ENCODE measurements at places on chromosomes 11 and 22. TPM values are rescaled to one million over a fixed set of nuclear protein-coding genes. Genes with fewer than 3 reads are reported as not detected.

DNA sequence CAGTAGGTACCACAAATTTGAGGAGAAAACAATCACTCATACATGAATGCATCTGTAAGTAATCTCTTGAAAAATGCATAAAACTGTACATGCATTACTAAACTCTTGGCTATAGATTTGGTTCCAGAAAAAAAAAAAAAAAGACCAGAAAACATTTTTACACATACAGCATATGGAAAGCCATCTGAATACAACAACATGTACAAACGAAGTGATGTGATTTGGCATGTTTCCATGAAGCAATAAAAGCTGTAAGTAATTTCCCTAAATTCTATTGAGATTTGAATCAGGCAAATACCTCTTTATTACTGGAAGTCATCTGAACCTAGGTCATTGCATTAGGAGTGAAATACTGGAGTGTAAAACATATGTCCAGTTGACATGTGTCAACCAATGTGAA is 31.9 kb upstream of the ZC3H12C start:
- H3K4me3 ChIP-seq: no peak overlapping the region
- peak; percentile 81 for DNase-seq
- H3K27me3 ChIP-seq: no peaks in the 10 kb centered on the region

- peaks cover 51% of the 10 kb centered on the region for H3K4me1 ChIP-seq
- peaks cover 36% of the 10 kb centered on the region for H3K36me3 ChIP-seq
- no peak for DNase-seq
- no peak overlapping the region for H3K4me3 ChIP-seq
- H3K27me3 ChIP-seq: no peaks in the 10 kb centered on the region
Observed at GRCh38 chr11:61744181-61744580, 8.3 kb upstream of the MYRF start.

DNA sequence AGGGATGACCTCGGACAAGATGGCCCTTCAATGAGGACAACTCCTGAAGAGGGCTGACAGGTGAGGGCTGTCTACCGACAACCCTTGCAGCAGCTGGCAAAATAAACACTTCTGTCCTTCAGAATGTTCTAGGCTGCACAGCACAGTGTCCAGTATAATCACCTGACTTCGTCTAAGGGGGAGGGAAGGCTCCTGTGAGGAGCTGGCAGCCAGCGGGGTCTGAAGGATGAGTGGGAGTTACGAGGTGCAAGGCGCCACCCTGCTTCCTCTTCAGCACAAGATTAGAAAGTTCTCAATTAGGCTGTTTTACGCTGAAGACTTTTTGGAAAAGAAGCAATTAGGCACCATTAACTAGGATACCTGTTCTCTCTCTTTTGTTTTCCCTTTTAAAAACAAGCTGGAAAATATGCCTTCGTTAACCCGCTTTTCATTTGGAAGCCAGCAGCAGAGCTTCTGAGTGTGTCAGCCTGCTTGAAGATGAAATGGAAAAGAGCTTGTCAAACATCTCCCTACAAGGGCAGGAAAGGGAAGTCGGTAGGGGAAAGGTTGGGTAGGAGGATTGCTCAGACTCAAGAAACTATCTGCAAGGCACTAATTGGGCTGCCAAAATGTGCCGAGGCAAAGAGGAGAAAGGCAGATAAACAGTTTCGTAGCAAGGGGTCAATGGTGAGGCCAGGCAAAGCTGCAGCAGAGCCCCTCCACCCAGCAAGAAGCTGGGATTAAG is 592.2 kb upstream of the CADM1 start:
- H3K4me3 ChIP-seq: no peak overlapping the region
- peaks cover 10% of the 10 kb centered on the region for H3K27me3 ChIP-seq
- H3K27ac ChIP-seq: no peak overlapping the region
- no peak for DNase-seq
- no peaks in the 10 kb centered on the region for H3K36me3 ChIP-seq

DNA sequence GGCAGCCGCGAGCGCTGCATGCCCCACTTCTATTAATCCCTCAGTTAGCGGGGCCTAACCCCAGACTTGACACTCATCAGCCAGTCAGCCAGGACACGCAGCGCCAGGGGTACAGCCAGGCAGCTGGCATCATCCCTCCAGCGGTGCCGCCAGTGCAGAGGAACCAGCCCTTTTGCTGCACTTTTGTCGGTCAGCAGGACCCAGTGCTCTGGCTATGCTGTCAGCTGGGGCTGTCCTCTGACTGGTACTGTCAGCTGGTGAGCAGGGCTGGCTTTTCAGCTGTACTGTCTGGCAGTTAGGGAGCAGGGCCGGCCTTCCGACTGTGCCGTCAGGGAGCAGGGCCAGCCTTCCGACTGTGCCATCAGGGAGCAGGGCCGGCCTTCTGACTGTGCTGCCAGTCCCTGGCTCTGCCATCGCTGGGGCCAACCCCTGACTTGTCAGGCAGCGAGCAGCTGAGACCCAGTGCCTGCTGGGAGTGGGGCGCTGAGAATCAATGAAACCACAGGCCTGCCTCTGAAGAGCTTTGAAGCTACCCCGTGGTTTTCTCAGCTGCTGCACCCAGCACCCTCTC is 115.4 kb downstream of the KIAA1671 start:
- peak overlapping the region; percentile 43 for H3K27ac ChIP-seq
- H3K36me3 ChIP-seq: no peaks in the 10 kb centered on the region
- H3K4me1 ChIP-seq: peaks cover 32% of the 10 kb centered on the region
- no peak overlapping the region for H3K4me3 ChIP-seq
- DNase-seq: peak; percentile 79
- peaks cover 3% of the 10 kb centered on the region for H3K27me3 ChIP-seq

GRCh38 chr11:20617346-20618005 is 18.1 kb downstream of the SLC6A5 start:
- no peaks in the 10 kb centered on the region for H3K36me3 ChIP-seq
- no peak overlapping the region for H3K27ac ChIP-seq
- H3K27me3 ChIP-seq: peaks cover 2% of the 10 kb centered on the region
- no peak overlapping the region for H3K4me3 ChIP-seq
- DNase-seq: peak; percentile 21

GRCh38 chr11:346529-346928 is 22.8 kb upstream of the B4GALNT4 start:
- DNase-seq: no peak
- H3K36me3 ChIP-seq: no peaks in the 10 kb centered on the region
- no peaks in the 10 kb centered on the region for H3K27me3 ChIP-seq
- peaks cover 12% of the 10 kb centered on the region for H3K4me1 ChIP-seq
- H3K27ac ChIP-seq: no peak overlapping the region

DNA sequence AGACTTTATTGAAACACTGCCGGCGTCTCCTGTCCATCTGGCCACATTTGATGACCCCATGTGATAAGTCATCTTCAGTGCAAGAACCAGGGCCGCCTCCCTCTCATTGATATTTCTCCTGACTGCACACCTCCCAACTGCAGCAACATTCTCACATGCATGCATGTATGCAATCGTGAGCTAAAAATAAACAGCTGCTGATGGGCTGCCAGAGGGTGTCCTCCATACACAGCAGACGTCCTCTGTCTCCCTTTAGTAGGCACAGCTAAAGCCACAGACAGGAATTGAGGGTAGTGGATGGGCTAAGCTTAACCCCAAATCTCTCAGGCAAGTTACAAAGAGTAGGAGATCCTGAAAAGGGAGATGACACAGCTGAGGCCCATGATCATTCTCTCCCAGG is 106.7 kb upstream of the HSD17B12 start:
- peaks cover 71% of the 10 kb centered on the region for H3K27me3 ChIP-seq
- H3K36me3 ChIP-seq: no peaks in the 10 kb centered on the region
- H3K27ac ChIP-seq: no peak overlapping the region
- peaks cover 45% of the 10 kb centered on the region for H3K4me1 ChIP-seq

- no peak for DNase-seq
- no peaks in the 10 kb centered on the region for H3K4me1 ChIP-seq
- H3K4me3 ChIP-seq: no peak overlapping the region
- no peak overlapping the region for H3K27ac ChIP-seq
- no peaks in the 10 kb centered on the region for H3K36me3 ChIP-seq
Observed at GRCh38 chr22:48961705-48962104, 866.0 kb downstream of the BRD1 start.

- H3K27ac ChIP-seq: peak overlapping the region; percentile 87
- H3K27me3 ChIP-seq: no peaks in the 10 kb centered on the region
- peaks cover 36% of the 10 kb centered on the region for H3K4me1 ChIP-seq
- H3K36me3 ChIP-seq: no peaks in the 10 kb centered on the region
- no peak overlapping the region for H3K4me3 ChIP-seq
Observed at GRCh38 chr22:29225422-29226090, 19.9 kb downstream of the EMID1 start.

DNA sequence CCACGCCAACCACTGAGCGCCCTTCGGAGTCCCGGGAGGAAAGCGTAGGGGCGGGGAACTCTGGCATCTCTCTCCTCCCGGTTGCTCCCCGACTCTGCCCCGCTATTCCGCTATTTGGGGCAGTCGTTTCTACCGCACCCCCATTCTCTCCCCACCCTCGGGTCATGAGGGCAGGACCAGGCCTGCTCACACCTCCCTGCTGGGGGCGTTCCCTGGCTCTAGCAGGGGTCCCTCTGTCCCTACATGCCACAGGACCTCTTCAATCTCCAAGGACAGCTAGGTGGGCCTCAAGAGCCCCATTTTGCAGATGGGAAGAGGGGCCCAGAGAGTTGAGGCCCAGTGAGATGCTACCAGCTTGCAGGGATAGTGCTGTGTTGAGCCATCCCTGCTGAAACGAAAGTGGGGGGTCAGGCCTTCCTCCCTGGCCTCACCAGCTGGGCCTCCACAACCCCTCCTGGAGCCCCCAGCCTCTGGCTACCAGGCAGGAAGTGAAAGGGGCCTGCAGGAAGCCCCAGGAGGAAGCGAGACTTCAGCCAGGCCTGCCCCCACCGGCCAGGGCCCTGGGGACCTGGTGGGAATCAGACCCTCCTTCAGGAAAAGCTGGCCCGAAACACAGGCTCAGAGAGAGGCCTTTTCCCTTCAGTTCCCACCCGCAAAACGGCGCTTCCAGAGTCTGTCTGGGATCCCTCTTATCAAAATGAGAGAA is 5.5 kb upstream of the SHISA8 start:
- H3K4me1 ChIP-seq: peaks cover 34% of the 10 kb centered on the region
- peak overlapping the region; percentile 38 for H3K4me3 ChIP-seq
- peak; percentile 58 for DNase-seq
- no peak overlapping the region for H3K27ac ChIP-seq

- H3K4me1 ChIP-seq: no peaks in the 10 kb centered on the region
- no peak overlapping the region for H3K27ac ChIP-seq
- no peak for DNase-seq
- no peak overlapping the region for H3K4me3 ChIP-seq
Observed at GRCh38 chr11:125082611-125083311, 19.7 kb downstream of the SLC37A2 start.

GRCh38 chr11:72842126-72842525 is 27.9 kb downstream of the ATG16L2 start:
- H3K27me3 ChIP-seq: no peaks in the 10 kb centered on the region
- no peak for DNase-seq

DNA sequence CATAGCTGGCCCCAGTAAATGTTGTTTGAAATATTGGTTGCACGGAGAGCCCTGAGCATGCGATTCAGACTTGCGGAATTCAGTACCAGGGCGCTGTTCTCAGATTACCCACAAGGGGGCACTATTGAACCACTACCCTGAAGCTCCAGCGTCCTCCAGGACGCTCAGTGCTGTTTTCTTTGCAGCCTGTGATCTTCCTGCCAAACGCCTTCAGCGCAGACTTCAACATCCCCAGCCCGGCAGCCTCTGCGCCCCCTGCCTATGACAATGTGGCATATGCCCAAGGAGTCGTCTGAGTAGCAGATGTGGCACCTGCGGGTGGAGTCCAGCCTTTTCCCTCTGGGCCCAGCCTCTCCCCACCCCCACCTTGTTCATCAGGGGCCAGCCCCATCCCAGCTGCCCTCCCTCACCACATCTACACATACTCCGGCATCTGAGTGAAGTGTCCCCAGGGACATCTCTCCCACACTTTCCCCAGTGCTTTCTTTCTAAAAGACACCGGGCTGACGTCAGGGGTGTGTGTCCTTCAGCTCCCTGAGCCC is 9.6 kb upstream of the MS4A10 start:
- H3K4me3 ChIP-seq: no peak overlapping the region
- H3K36me3 ChIP-seq: no peaks in the 10 kb centered on the region
- H3K27me3 ChIP-seq: no peaks in the 10 kb centered on the region
- H3K4me1 ChIP-seq: peaks cover 23% of the 10 kb centered on the region
- H3K27ac ChIP-seq: peak overlapping the region; percentile 20
- peak; percentile 95 for DNase-seq

GRCh38 chr22:45537734-45538181 is 35.1 kb downstream of the FBLN1 start:
- H3K27ac ChIP-seq: peak overlapping the region; percentile 20
- peaks cover 42% of the 10 kb centered on the region for H3K36me3 ChIP-seq
- no peak overlapping the region for H3K4me3 ChIP-seq

DNA sequence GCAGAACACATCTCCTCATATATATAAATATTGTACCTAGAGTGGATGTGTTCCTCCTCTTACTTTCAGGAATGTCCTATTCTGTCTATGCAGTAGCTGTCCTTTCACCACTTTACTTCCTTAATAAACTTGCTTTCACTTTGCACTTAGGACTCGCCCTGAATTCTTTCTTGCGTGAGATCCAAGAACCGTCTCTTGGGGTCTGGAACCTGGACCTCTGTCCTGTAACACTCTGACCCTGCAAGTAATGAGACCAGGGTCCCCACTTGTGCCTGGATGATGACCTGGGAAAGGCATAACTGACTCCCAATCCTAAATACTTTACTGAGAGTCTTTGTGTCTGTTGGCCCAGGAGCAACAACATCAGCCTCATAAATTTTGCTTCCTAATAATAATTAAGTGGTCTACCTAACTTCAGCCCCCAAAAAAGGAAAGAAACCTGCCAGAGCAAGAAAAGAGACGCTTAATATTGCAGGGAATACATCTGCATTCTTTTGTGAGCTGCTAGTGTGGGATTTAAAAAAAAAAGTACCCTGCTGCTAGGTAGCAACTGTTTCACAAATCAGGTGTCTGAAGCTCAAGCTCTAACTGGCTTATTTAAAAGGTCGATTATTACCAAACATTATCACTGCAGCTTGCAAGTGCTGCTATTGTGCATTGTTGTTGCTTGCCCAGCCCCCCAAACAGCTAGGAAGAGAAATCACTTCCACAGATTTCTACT is 69.3 kb downstream of the FAM168A start:
- no peak overlapping the region for H3K4me3 ChIP-seq
- H3K27ac ChIP-seq: no peak overlapping the region
- no peak for DNase-seq
- no peaks in the 10 kb centered on the region for H3K27me3 ChIP-seq

DNA sequence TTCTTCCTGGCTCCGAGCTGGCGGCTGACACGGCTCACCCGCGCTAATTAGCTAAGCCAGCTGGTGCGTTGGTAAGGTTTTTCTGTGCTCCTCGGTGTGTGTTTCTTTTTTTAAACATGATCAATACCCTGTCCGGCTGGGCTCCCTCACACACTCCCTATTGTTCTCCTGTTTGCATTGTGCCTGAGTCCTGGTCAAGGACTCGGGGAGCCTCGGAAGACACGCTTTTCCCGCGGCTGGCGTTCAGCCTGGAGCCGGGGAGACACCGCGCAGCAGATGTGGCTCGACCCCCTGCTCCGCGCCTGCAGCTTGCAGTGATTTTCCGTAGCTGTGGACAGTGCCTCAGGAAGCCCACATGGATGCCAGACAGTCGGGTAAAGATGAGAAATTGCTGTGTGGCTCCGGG is 454.9 kb upstream of the CADM1 start:
- no peak overlapping the region for H3K4me3 ChIP-seq
- no peak overlapping the region for H3K27ac ChIP-seq

- H3K27me3 ChIP-seq: peaks cover 2% of the 10 kb centered on the region
- peaks cover 26% of the 10 kb centered on the region for H3K4me1 ChIP-seq
- H3K27ac ChIP-seq: peak overlapping the region; percentile 97
Observed at GRCh38 chr22:40345271-40345670, 1.0 kb upstream of the ADSL start.

The OR52I2 gene
- polyA plus RNA-seq: not detected

The OR10D3 gene
- not detected for polyA plus RNA-seq

The CRYBB3 gene
- 0.37 TPM for polyA plus RNA-seq

The SERPINH1 gene
- polyA plus RNA-seq: 557 TPM

The MAPK8IP2 gene
- polyA plus RNA-seq: 0.51 TPM

The SOX10 gene
- 8.1 TPM for polyA plus RNA-seq

The P2RY6 gene
- polyA plus RNA-seq: 1.1 TPM

The TSPO gene
- polyA plus RNA-seq: 57.9 TPM

The ANKRD49 gene
- polyA plus RNA-seq: 12.3 TPM

The MTFP1 gene
- 8.5 TPM for polyA plus RNA-seq

The TRIM51 gene
- not detected for polyA plus RNA-seq

The CLMP gene
- polyA plus RNA-seq: 13.6 TPM
